ENCODE measurements at places on chromosomes 12 and 14.

DNA sequence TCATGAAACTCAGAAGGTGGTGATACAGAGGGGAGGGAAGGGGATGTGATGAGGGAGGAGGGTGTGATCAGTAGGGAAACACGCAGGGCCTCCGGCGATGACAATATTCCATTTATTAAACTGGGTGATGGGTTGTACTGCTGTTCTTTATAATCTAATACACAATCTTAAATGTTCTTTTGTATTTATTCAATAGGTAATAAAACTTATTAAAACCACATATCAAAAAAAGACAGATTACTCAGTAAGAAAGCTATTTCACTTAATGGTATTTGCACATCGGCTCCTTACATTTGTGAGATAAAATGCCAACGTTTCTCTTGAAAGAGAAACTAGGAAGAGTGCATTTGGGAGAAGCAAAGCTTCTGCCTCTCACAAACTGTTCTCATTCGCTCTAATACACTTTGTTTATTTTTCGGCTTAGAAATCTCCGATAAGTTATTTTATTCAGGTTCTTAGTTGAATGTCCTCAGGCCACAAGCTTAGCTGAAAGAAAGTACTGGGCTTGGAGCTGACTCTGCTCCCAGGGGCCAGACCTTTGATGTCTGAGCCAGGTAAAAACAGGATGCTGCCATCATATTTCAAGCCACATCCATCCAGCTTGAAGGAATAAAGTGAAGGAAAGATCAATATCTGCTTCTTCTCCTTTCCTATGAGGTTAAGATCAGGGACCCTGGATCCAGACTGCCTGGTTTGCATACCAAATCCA lies 17.5 kb downstream of the STON2 start:
- H3K4me3 ChIP-seq, result no peak overlapping the region
- H3K27ac ChIP-seq, result no peak overlapping the region
- no peak for DNase-seq
- H3K36me3 ChIP-seq, result peaks cover 10% of the 10 kb centered on the region
- H3K27me3 ChIP-seq, result no peaks in the 10 kb centered on the region

GRCh38 chr12:118120579-118121363 lies 15.2 kb upstream of the PEBP1 start:
- no peak overlapping the region for H3K4me3 ChIP-seq
- no peaks in the 10 kb centered on the region for H3K27me3 ChIP-seq
- no peak overlapping the region for H3K27ac ChIP-seq
- peak; percentile 36 for DNase-seq
- peaks cover 2% of the 10 kb centered on the region for H3K4me1 ChIP-seq
- H3K36me3 ChIP-seq, result peaks cover 14% of the 10 kb centered on the region

DNA sequence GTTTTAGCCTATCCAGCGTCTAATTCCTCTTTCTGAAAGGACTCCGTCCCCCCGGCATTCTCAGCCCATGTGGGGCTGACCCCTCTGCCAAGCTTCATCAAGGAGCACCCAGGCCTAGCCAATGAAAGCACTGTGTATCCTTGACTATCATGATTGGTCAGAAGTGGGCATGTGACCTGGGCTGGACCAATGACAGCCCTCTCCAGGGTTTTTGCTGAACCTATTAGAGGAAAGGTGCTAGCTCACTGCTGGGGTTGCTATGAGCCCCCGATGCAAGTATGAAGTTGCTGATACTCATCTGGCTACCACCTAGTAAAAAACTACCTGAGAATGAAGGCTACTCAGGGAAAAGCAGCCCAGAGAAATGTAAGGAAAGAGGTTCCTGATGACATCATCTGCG lies 68.1 kb downstream of the LRRC74A start:
- H3K27me3 ChIP-seq, result no peaks in the 10 kb centered on the region
- DNase-seq, result no peak

DNA sequence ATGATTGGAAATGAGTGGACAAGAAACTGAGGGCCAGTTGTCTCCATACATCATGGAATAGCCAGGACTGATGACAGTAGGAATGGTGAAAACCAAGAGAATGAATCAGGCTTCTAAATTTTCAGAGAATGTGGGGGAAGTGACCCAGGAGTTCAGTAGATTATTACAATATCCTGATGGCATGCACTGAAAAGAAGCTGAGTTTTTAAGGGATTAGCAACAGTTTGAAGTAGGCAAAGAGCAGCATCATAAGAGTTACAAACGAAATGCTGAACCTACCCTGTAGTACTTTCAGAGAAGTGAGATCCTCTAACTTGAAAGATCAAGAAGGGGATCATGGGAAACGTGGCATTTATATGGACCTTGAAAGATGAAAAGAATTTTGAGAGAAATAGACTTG lies 13.2 kb downstream of the SLC2A14 start:
- no peaks in the 10 kb centered on the region for H3K36me3 ChIP-seq
- H3K27me3 ChIP-seq, result no peaks in the 10 kb centered on the region
- H3K27ac ChIP-seq, result no peak overlapping the region

- H3K27me3 ChIP-seq, result no peaks in the 10 kb centered on the region
- no peaks in the 10 kb centered on the region for H3K36me3 ChIP-seq
These were observed 26.2 kb upstream of the PDE3A start for GRCh38 chr12:20342111-20342510.

GRCh38 chr12:96140174-96140573 lies 54.0 kb upstream of the ELK3 start:
- H3K4me3 ChIP-seq, result no peak overlapping the region
- H3K4me1 ChIP-seq, result peaks cover 2% of the 10 kb centered on the region
- no peak for DNase-seq
- H3K27me3 ChIP-seq, result no peaks in the 10 kb centered on the region
- no peaks in the 10 kb centered on the region for H3K36me3 ChIP-seq
- no peak overlapping the region for H3K27ac ChIP-seq

- DNase-seq, result no peak
- no peak overlapping the region for H3K27ac ChIP-seq
- H3K4me1 ChIP-seq, result no peaks in the 10 kb centered on the region
- no peaks in the 10 kb centered on the region for H3K27me3 ChIP-seq
These were observed 224.9 kb upstream of the SLC16A7 start for GRCh38 chr12:59370933-59371332.

DNA sequence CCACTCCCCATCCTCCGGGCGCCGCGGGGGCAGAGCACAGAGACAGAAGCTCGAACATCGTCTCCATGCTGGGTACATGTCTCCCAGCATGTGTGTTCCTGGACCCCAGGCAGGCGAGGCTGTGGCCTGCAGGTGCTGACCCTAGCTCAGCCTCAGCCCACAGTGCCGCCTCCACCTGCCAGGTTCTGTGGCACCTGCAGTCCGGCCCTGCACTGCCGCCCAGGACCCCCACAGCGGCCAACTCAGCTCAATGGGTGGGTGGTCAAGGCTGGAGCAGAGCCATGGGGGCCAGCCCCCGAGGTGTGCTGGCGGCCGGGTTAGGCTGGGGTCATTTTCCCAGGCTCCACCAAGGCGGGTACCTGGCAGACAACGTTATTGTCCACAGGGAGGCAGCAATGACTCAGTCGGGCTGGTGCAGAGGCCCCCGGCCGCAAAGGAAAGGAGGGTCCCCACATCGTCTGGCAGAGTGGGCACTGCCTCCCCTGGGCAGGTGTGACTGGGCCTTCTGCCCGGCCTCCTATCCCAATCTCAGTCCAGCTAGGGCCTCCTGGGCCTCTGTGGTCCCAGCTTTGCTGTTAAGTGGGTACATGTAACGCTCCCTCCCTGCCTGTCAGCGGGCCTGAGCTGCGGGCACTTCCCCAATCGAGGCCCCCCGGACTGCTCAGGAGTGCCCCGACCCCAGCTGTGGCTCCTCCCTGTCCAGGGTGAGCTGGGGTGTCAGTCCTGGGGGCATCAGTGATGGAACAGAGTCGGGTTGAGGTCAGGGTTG lies 20.2 kb upstream of the NUDT14 start:
- no peaks in the 10 kb centered on the region for H3K36me3 ChIP-seq
- no peak overlapping the region for H3K27ac ChIP-seq
- H3K27me3 ChIP-seq, result peaks cover 2% of the 10 kb centered on the region
- no peak overlapping the region for H3K4me3 ChIP-seq
- peaks cover 20% of the 10 kb centered on the region for H3K4me1 ChIP-seq

GRCh38 chr12:51814311-51815088 lies 34.0 kb downstream of the FIGNL2 start:
- H3K4me3 ChIP-seq, result no peak overlapping the region
- H3K27ac ChIP-seq, result no peak overlapping the region
- no peaks in the 10 kb centered on the region for H3K4me1 ChIP-seq
- DNase-seq, result peak; percentile 70

GRCh38 chr14:79871136-79871535 lies 340.2 kb downstream of the DIO2 start:
- no peaks in the 10 kb centered on the region for H3K36me3 ChIP-seq
- H3K27me3 ChIP-seq, result no peaks in the 10 kb centered on the region
- DNase-seq, result no peak

GRCh38 chr12:1246637-1247036 lies 255.6 kb downstream of the ERC1 start:
- H3K27me3 ChIP-seq, result peaks cover 2% of the 10 kb centered on the region
- H3K4me3 ChIP-seq, result no peak overlapping the region
- no peak for DNase-seq
- H3K4me1 ChIP-seq, result peaks cover 6% of the 10 kb centered on the region
- no peak overlapping the region for H3K27ac ChIP-seq

DNA sequence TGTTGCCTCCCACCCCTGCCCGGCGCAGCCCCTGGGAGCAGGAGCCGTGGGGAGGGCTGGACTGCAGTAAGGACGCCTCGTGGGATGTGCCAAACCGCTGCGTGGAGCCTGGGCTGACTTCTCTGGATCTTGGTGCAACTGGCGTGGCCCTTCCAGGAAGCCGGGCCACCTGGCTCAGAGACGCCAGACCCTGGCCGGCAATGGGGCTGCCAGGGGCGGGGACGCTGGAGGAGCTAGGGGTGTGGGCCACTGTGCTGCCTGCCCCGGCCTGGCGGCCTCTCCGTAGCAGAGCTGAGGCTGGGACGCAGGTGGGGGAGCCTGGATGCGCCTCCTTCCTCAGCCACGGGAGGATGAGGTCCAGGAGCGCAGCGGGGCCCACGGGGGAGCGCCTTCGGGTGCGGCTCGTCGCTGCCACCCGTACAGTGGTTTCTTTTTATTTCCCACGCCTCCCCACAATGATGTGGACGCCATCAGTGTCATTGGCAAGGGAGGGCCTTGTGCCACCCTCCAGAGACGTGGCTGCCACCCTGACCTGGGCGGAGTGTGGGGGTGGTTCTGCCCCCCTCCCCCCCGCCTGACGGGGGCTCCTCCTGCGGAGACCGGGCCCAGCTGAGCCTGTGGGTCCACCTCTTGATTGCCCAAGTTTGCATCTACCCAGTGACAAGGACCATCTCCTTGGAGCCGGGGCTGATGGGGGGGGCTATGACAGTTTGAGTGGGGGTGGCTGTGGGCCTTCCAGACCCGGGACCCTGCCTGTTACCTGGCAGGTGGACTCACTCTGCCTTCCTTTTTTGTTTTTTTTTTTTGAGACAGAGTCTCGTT lies 11.3 kb downstream of the DDX51 start:
- no peak for DNase-seq
- no peaks in the 10 kb centered on the region for H3K27me3 ChIP-seq
- H3K36me3 ChIP-seq, result peaks cover 7% of the 10 kb centered on the region
- no peak overlapping the region for H3K27ac ChIP-seq
- H3K4me3 ChIP-seq, result no peak overlapping the region

DNA sequence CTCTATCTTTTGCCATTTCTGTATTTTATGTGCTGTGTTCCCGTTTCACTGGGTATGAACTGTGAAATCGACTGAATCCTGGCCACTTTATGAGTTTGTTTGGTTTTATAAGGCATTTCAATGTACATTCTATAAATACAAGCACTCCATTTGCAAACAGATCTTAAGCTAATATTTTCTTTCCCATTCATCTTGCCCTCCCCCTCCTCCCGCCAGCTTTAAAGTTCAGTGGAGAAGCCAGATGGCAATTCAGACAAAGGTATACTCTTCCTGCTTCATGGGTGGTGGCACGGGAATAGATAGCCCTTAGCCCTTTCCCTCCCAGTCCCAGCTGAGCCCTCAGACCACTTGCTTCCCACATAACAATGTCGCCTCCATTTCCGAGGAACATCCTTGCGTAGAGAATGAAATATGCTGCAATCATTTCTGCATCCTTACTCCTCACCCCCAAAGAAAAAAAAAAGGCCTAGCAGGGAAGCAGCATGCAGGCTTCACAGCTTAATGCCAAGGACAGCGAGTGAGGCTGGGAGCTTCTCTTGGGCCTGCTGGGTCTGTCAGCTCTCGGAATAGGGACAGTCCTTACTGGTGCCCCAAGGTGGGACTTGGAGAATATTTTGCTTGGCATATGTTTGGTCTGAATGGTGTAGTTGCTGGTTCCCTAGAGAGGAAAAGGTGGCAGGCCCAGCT lies 52.8 kb upstream of the SRSF5 start:
- H3K4me3 ChIP-seq, result no peak overlapping the region
- peaks cover 37% of the 10 kb centered on the region for H3K4me1 ChIP-seq
- no peak for DNase-seq

DNA sequence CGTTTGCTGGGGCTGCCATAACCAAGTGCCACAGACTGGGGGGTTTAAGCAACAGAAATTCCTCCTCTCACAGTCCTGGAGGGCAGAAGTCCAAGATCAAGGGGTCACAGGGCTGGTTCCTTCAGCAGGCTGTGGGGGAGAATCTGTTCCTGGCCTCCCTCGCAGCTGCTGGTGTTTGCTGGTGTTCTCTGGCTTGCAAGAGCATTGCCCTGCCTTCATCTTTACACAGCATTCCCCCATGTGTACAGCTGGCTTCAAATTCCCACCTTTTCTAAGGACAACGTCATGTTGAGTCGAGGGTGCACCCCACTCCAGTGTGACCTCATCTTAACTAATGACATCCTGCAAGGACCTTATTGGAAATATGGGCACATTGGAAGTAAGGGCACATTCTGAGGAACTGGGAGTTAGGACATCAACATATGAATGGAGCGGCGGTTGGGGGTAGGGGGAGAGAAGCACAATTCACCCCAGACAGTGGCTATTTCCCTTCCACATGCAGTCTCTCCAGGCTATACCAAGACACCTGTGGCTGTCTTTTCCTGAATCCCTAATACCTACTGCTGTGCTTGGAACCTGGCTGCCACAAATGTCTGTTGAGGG lies 123.6 kb downstream of the FOXN3 start:
- H3K27me3 ChIP-seq, result no peaks in the 10 kb centered on the region
- peaks cover 10% of the 10 kb centered on the region for H3K4me1 ChIP-seq
- H3K27ac ChIP-seq, result no peak overlapping the region
- peak overlapping the region; percentile 12 for H3K4me3 ChIP-seq

DNA sequence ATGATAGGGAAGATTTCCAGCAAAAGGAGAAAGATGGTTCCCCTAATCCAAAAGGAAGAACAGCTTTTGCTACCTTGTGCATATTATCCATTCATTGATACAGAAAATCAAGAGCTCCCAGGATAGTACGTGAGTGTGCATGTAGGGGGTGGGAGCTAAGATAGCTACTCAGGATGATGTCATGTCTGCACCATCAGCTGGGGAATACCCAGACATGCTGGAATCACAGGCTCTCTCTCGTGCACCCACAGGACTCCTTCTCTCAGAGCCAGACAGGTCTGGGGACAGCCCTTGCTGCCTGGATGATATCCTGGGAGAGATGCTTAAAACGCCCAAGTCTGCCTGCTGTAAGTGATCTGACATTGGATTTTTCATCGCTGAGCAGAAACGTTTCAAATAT lies 38.9 kb downstream of the FOXN3 start:
- no peak overlapping the region for H3K27ac ChIP-seq
- H3K4me1 ChIP-seq, result no peaks in the 10 kb centered on the region
- H3K36me3 ChIP-seq, result no peaks in the 10 kb centered on the region
- H3K27me3 ChIP-seq, result no peaks in the 10 kb centered on the region

GRCh38 chr12:108839018-108839889 lies 18.1 kb downstream of the SSH1 start:
- H3K4me3 ChIP-seq, result no peak overlapping the region
- H3K4me1 ChIP-seq, result peaks cover 14% of the 10 kb centered on the region

Data from neuronal stem cell (in vitro differentiated cells).